ENCODE measurements at places on chromosomes 7 and 10.

DNA sequence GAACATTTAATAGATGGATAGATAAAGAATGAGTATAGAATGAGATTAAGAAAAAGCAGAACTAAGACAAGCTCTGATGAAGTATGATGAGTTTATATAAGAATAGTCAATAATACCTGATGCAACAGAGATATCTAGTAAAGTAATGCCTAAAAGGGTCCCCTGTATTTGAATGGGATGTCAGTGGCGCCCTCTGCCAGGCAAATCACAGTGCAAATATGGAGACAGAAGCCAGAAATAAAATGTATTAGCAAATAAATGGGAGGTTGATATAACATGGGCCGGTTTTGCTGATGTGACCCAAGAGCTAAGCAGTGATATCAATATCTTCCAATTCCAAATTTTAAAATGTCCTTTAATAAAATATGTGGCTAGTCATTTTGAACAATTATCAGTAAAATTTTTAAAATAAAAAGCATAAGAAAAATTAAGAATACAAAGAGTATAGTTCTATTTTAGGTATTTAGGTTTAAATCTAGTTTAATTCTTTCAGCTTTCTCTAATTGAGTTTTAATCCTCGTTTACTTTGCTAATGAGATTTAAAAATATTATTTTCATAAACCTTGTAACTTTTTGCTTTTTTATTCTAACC, 62.6 kb downstream of the ADK start:
- peak; percentile 65 for DNase-seq

DNA sequence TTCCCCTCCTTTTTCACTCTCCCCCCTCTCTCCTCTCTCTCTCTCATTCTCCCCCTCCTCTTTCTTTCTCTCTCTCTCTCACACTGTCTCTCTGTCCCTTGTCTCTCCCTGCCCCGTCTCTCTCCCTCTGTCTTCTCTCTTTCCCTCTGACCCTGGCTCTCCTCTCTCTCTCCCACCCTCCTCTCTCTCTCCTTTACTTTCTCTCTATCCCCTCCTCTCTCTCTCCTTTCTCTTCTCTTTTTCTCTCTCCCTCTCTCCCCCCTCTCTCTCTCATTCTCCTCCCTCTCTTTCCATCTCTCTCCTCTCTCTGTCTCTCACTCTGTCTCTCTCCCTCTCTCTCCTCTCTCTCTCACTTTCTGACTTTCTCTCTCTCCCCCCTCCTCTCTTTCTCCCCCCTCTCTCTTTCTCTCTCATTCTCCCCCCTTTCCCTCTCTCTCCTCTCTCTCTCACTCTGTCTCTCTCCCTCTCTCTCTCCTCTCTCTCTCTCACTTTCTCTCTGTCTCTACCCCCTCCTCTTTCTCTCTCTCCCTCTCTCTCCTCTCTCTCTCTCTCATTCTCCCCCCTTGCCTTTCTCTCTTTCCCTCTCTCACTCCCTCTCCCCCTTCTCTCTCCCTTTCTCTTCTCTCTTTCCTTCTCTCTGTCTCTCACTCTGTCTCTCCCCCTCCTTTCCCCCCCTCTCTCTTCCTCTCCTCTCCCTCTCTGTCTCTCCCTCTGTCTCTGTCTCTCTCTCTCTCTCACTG, 18.9 kb upstream of the VPS37D start:
- DNase-seq: no peak

GRCh38 chr10:24009736-24010135, 199.2 kb upstream of the KIAA1217 start:
- no peak for DNase-seq

DNA sequence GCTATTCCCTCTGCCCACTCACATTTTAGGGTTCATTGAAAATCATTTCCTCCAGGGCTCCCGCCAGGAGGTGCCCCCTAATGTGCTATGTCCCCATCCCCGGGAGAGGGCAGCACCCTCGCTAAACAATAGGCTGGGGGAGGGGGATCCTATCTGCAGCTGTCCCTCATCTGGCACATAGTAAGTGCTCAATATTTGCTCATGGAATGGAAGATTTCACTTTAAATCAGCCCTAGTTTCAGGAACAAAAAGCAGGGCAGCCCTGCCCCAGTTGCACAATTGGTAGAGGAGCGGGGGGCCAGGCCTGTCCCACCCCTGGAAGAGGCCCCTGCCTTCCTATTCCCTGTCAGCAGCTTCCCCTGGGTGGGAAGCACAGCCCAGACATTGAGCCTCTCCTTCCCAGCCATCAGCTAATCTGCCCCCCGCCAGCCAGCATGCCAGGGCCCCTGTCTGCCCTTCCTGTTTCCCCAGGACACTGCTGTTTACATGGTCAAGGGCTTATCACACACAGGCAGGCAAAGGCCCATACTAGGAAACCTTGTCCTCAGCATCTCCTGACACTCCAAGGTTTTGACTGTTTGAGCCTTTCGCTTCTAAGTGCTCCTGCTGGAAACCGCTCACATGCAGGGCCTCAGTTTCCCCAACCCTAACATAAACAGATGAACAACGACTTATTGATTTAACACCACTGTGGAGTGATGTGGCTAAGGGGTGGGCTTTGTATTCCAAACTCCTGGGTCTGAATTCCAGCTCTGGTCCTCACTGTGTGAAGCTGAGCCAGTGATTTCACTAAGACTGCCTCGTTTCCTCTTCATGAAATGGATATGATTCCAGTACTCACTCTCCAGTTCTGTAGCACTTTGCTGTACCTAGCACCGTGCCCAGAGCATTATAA, 130.7 kb upstream of the ZMIZ1 start:
- DNase-seq: peak; percentile 56

DNA sequence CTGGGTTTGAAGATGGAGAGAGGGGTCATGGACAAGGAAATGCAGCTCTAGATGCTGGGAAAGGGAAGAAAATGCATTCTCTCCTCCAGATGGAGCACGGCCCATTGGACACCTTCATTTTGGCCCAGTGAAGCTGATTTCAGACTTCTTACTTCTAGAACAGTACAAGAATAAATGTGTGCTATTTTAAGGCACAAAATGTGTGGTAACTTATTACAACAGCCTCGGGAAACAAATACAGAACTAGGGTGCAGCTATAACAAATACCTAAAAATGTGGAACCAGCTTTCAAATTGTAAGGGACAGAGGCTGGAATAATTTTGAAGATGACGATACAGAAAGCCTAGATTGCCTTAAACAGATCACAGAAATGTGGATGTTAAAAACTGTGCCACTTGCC, 54.1 kb downstream of the CYTH3 start:
- no peak for DNase-seq

DNA sequence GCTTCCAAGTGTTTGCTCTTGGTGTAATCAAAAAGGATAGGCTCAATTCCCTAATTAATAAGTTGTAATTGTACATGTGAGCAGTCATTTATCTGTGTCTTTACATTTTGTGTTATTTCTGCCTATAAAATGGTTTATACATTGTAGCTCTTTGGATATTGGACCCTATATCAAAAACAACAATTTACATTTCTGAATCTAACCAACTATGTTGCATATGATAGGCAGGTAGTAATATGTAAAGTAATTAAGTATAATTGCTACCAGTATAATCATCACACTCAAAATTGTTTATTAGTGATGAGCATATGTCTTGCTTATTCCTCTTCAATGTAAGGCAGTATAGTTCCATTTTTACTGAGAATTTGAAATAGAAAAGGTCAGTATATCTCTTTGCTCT, 13.8 kb downstream of the AKR1C1 start:
- no peak for DNase-seq

- DNase-seq: no peak
Measured at GRCh38 chr10:67553254-67553653, 142.7 kb downstream of the CTNNA3 start.

GRCh38 chr7:43879477-43879876, 10.2 kb upstream of the MRPS24 start:
- peak; percentile 45 for DNase-seq

DNA sequence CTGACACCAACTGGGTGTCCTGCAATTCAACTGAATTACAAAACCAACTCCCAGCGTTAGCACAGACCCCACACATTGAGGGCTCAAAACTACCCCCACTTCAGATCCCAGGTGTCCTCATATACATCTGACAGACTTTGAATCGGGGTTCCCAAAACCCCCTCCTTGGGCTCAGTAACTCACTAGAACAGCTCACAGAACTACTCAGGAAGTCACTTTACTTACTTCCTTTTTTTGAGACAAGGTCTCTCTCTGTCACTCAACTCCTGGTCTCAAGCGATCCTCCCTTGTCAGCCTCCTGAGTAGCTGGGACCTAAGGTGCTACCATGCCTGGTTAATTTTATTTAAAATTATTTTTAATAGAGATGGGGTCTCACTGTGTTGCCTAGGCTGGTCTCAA, 456.0 kb downstream of the SDK1 start:
- no peak for DNase-seq

- no peak for DNase-seq
Measured at GRCh38 chr7:142690554-142691182, 58.6 kb upstream of the PRSS1 start.

DNA sequence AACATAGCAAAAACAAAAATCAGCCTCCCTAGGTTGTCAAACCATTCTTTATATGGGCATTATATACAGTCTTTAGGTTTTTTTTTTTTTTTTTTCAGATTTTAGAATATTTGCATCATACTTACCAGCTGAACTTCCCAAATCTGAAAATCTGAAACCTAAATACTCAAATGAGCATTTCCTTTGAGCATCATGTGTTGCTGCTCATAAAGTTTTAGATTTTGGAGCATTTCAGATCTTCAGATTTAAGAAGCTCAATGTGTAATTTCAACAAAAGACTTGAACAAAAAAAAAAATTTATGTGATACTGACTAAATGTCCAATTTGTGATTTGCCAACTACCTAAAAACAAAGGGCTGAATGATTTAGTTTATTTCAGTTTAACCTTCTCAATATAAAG, 13.6 kb downstream of the FAM3C start:
- DNase-seq: no peak

DNA sequence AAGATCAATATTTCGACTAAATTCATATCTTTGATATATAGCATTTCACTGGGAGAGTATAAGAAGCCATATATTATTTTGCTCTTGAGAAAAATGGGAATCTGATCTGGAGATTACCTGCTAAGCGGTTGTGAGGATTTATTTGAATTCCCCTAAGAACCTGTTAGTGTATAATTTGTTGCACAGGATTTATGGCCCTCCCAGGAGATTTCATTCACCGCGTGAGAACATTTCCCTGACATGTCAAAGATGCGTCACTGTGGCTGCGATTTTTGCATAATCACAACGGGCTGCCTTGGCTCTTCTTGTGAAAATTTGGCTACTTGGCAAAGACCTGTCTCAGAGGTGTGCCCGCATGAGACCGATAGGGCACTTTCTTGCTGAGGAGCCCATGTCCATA, 184.7 kb upstream of the PFKP start:
- no peak for DNase-seq

DNA sequence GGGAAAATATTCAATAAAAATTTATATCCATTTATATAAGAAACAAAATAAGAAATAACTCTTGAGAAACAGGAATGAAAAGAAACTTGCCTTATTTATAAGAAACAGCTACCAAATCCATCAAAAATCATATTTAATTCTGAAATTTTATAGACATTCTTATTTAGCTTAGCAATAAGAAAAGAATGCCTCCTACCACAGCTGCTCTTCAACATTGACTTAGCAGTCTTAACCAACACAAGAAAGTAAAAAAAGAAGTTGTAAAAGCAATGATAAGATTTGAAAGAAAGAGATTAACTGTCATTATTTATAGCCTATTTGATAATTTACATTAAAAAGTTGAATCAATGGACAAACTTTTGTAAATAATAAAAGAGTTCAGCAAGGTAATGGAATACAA, 212.8 kb downstream of the ZNF365 start:
- peak; percentile 58 for DNase-seq

- DNase-seq: no peak
Measured at GRCh38 chr10:1579141-1579491, 158.2 kb downstream of the ADARB2 start.
